ENCODE measurements at places on chromosomes 6 and 20. TPM values are rescaled to one million over a fixed set of nuclear protein-coding genes. Genes with fewer than 3 reads are reported as not detected.

Gene GRIK2
- total RNA-seq: 3.0 TPM

Gene VGLL2
- not detected for total RNA-seq

Gene BTN1A1
- total RNA-seq: not detected

Gene ARMC2
- 20.7 TPM for total RNA-seq

GRCh38 chr20:8043687-8044282, 24.2 kb upstream of the TMX4 start:
- DNase-seq: no peak

DNA sequence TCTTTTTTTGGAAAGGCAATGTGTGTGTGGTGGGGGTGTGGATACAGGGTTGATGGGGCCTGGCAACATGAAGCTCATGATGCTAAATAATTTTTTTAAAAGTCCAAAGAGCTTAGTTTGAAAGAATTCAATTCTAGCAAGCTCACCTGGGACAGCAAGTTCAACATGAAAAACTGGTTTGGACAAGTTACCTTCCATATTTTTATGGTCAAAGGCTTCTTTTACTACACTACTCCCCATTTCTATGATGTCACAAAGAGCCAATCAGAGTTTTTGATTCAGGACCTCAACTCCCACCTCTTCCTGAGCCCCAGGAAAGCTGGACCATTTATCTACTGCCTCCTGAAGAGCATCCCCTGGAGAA, 66.1 kb upstream of the CTNNBL1 start:
- DNase-seq: no peak

DNA sequence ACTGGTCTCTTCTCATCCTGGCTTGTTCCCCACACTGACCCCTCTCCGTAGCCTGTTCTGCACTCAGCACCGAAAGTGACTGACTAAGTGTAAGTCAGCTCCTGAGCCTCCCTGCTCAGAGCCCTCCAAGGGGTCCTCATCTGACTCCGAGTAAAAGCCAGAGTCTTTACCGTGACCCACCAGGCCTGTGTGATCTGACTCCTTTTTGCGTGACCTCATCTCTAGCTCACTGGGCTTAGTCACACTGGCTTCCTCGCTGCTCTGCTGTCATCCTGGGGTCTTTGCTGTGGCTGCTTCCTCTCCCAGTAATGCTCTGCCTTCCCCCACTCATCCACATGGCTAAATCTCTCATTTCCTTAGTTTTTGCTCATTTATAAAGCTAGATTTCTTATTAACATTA, 116.6 kb downstream of the PLCB4 start:
- no peak for DNase-seq

- DNase-seq: no peak
These were observed 159.4 kb downstream of the FAXC start for GRCh38 chr6:99189823-99190721.

- DNase-seq: no peak
These were observed 292.1 kb downstream of the CDKAL1 start for GRCh38 chr6:20826378-20826777.
